ENCODE measurements at places on chromosomes 7 and 10.

GRCh38 chr7:45085619-45086200 lies 3.1 kb downstream of the NACAD start:
- no peak for DNase-seq

DNA sequence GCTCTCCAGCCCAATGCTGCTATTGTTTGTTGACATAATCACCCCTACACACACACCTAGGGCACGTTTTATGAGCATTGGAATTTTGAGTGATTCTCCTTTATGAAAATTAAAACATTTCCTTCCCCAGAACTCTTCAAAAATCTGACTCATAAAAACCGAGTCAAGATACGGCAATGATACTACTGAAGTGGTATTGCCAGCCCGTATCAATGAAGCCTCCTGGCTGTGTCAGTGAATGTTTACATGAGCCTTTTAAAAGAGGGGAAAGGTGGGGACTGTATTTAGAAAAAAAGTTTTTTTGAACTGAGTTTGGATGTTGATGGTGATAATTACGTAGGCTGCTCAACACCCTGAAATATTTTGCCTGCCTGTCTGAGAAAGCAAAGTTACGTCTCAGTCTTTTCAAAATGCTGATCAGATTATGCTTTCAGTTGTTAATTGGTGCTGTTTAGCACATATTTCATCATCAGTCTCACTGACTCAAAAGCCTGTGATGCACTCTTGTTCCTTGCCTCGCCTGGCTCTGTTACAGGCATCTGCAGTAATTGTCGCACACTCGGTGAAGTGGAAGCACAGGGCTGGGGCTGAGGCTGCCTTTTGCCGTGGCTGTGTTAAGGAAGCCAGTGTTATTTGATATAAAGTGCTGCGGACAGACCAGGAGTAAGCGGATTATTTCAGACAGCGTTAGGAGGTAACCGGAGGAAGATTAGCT lies 157.4 kb upstream of the TCF7L2 start:
- no peak for DNase-seq

- DNase-seq, result no peak
Observed at GRCh38 chr7:75639886-75640190, 98.9 kb downstream of the HIP1 start.

DNA sequence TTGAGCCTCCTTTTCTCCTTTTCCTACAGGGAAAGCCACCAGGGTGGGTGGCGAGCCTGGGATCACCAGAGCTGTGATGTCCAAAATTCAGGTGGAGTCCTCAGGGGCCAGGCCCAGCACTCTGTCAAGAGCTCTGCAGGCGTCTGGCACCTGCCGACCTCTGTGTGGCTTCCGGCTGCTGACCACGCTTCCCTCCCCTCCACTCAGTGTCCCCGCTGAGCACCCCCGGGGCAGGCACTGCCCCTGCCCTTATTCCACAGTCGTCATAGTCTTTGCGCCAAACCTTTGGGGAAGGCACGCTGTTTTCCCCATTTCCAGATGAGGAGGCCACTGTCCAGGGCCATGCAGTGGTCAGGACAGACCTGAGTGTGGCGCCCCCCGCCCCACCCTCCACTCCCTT lies 7.5 kb downstream of the MTG1 start:
- no peak for DNase-seq

GRCh38 chr10:6589287-6590094 lies 9.4 kb upstream of the PRKCQ start:
- no peak for DNase-seq

DNA sequence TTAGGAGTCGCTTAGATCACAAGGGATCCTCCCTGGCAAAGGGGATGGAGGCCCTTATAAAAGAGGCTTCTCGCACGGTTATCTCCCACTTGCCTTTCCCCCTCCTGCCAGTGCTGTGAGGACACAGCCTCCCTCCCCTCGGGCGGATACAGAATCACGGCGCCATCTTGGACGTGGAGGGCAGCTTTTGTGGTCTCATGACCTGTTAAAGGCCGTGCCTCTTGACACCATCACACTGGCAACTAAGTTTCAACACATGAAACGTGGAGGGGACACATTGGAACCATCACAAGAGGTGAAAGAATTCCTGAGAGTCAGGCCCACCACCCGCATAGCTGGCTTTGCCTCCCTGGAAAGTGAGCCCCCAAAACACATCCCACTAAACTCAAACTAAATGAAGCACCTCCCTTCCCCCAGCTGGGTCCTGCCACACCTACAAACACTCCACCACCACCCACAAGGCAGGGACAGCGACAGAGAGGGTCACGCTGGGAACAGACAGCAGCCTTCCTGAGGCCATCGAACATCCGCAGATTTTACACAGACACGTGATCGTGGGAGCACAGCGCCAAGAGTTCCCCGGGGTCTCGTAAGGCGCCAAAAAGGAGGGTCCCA lies 110.6 kb downstream of the TCERG1L start:
- DNase-seq, result no peak

GRCh38 chr7:768881-769504 lies 41.9 kb upstream of the PRKAR1B start:
- DNase-seq, result no peak

- DNase-seq, result no peak
Observed at GRCh38 chr7:70458745-70459144, 673.2 kb upstream of the GALNT17 start.

DNA sequence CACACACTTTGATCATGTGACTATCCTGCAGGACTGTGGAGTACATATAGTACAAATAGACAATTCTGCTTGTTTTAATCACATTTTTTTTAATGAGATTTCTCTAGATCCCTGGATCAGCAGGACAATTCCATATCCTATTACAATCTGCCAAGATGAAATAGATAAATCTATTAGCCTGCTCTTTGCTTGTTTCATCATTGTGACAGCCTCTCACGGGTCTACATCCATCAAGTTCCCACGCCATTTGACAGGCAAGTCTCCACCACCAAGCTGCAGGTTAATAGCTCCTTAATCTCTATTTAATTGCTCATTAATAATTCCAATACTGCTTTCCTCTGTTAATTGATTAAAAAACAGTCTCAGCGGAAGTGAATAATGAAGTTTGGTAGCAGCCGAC lies 671.5 kb downstream of the CCSER2 start:
- DNase-seq, result no peak

- no peak for DNase-seq
Observed at GRCh38 chr7:155999631-156000489, 187.6 kb upstream of the SHH start.

- no peak for DNase-seq
Observed at GRCh38 chr7:85520175-85520574, 333.3 kb upstream of the SEMA3D start.

GRCh38 chr10:11483201-11484148 lies 128.0 kb downstream of the USP6NL start:
- no peak for DNase-seq

DNA sequence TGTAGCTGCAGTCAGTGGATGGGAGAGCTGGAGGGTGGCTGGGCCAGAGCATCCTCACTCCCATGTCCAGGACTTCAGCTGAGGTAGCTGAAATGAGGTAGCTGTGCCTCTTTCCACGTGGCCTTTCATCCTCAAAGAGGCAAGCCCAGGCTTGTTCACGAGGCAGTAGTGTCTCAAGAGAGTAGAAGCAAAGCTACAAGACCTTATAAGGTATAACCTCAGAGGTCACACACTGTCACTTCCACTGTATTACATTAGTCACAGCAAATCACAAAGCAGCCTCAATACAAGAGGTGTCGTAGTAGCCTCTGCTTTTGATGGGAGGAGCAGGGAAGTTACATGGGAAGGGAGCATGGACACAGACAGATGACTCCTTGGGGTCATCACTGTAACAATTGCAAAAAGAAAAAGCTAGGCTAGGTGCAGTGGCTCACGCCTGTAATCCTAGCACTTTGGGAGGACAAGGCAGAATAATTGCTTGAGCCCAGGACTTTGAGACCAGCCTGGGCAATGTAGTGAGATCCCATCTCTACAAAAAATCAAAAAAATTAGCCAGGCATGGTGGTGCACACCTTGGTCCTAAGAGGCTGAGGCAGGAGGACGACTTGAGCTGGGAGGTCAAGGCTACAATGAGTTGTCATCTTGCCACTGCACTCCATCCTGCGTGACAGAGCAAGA lies 97.5 kb downstream of the SKIDA1 start:
- no peak for DNase-seq

GRCh38 chr7:47383696-47384445 lies 198.0 kb downstream of the TNS3 start:
- DNase-seq, result no peak

GRCh38 chr10:132294561-132295318 lies 13.0 kb downstream of the STK32C start:
- DNase-seq, result no peak

GRCh38 chr7:79524048-79524447 lies 70.6 kb upstream of the MAGI2 start:
- DNase-seq, result no peak

GRCh38 chr7:96836456-96836855 lies 126.8 kb upstream of the SEM1 start:
- no peak for DNase-seq

GRCh38 chr10:108696792-108697477 lies 1226.4 kb downstream of the XPNPEP1 start:
- no peak for DNase-seq

GRCh38 chr10:85532773-85533172 lies 833.8 kb downstream of the GRID1 start:
- no peak for DNase-seq

- no peak for DNase-seq
Observed at GRCh38 chr10:44517635-44518034, 132.7 kb upstream of the CXCL12 start.

DNA sequence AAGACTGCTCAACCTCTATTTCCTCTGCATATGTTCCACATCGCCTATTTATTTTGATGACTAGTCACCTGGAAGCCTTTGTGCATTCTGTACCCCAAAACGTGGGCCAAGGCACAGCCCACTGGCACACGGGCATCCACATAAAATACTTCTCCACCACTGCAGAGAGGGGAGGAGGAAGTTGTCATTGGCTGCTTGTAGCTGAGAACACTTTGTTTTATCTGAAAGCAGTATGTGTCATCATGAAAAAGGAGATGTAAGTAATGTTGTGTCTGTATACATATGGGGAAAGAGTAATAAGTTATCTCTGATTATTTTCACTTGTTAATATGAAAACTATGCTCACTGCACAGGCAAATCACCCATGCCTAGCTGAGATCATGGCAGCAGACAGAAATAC lies 48.2 kb upstream of the AMPH start:
- no peak for DNase-seq

- DNase-seq, result no peak
Observed at GRCh38 chr10:103578782-103579382, 85.4 kb downstream of the NEURL1 start.

DNA sequence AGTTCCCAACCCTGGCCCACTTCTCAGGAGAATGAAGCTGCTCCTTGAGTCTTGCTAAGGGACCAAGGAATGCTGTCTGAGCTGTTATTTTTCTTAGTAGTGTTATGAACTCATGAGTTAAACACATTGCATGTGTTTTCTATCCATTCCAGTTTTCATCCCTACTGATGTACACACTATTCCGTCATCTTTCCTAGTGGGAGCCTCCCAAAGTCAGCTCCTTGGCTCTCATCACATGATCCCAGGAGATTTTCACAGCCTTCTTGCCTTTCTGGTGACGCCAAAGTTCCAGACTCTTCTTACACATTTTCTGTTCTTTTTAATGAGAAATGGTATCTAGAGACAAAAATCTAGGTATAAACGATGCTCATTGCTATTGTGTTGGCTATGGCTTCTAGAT lies 8.4 kb upstream of the C10orf71 start:
- no peak for DNase-seq

DNA sequence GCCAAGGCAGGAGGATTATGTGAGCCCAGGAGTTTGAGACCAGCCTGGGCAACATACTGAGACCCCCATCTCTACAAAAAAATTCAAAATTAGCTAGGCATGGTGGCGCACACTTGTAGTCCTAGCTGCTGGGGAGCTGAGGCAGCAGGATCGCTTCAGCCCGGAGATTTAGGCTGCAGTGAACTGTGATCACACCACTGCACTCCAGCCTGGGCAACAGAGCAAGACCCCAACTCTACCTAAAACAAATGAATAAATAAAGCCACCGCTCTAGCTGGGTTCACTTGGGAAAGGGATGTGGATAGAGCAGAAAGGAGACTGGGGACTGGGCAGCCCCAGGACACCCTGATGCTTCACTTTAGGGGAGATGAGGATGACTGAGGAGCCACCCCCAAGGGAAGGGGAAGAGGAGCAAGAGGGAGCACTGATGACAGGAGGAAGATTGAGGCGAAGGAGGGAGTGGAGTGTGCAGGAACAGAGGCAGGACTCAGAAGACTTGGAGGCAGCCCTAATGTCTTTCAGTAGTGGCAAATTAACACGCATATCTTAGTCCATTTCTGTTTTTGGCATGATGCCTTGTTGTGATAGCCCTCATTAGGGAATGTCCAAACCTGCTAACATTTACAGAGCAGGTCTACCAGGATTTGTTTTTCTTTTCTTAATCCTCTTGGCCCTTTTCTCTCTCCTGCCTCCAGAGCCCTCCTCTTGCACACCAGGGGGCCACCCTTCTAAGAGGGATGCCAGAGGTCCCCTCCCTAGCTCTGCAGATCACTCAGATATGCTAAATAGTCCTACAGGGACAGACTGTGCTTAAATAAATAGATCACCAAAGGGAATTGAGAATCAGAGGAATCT lies 88.3 kb downstream of the C10orf105 start:
- no peak for DNase-seq

DNA sequence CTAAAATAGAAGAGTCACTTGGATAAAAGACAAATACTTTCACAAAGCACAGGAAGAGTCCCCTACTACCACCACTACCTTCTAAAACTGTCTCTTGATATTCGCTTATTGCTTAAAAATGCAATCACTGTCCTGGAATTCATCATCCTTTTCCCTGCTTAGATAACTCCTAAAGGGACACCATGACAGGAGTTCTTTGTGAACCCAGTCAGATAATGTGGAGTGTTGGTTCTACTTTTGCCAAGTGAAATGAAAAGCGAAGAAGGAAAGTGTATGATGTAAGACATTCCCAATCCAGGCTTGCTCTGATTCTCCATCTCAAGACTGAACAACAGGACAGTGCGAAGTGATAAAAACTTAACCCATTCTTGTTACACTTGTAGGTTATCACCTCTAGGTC lies 103.0 kb downstream of the MTERF1 start:
- DNase-seq, result no peak

GRCh38 chr10:42961796-42962109 lies 115.1 kb upstream of the RET start:
- DNase-seq, result no peak

DNA sequence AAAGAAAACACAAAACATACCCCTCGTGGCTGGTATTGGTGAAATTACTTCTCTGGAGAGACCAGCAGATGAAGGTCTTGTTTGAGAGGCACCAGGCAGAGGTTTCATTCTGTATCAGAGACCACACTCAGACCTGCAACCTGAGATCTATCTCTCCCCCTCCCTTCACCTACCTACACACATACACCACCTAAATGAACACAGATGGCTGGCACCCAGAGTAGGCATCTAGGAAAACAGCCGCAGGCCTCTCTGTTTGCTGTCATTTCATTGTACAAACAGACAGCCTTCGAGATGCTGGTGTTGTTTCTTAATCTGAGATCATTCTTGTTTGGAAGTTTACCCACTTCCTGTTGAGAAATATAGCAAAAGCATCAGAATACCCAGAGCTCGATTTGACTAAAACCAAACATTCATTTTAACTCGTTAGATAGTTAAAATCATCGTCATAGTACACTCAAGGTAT lies 173.9 kb upstream of the SLC25A13 start:
- no peak for DNase-seq
